ENCODE measurements at places on chromosomes 4 and X.

DNA sequence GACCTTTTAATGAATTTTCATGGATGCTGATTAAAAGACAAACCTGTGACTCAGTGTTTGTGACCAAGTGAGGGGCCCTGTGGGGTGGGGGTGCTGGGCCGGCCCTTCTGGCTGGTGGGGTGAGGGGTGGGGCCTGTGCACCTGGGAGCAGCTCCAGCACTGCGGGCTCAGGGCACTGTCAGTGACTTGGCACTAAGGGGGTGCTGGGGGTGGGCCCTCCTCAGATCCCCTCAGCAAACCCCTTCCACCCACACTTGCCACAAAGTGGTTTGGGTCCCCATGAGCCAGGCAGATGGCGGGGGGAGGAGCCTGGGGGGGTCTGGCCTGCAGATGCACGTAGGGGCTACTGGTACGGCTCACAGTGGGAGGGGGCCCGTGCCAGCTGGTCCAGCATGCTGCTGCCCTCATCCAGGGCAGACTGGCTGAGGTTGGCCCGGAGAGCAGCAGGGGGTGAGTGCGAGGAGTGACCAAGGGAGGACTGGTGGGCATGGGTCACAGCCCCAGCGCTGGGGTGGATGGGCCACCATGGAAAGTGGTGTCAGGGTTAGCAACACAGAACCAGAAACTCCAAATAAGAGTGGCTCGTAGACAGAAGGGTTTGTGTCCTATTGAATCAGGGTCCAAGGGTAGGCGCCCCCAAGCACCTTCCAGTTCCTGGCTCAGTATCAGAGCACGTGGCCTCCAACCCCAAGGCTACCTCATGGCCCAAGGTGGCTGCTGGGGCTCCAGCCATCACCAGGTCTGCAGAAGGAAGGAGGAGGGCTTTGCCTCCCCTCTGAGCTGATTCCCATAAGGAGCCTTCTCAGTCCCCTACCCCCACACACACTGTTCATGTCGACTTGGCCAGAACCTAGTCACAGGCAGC, 10.1 kb downstream of the NKX1-1 start:
- DNase-seq = no peak

DNA sequence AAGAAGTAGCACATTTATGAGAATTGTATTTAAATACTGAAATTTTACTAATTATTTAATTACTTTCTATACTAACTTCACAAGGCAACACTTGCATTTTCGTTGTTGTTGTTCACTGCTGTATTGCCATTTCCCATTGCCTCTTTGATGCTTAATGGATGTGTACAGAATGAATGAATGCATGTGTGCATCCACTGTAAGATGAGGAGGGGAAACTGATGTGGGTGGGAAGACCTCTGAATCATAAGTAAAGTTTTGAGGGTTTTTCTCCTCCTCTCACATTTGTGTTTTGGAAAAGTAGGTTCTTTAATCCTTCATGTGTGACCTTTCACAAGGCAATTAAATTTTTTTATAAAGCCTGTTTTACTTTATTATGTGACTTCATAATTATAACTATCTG, 46.8 kb downstream of the PDLIM5 start:
- DNase-seq = no peak

DNA sequence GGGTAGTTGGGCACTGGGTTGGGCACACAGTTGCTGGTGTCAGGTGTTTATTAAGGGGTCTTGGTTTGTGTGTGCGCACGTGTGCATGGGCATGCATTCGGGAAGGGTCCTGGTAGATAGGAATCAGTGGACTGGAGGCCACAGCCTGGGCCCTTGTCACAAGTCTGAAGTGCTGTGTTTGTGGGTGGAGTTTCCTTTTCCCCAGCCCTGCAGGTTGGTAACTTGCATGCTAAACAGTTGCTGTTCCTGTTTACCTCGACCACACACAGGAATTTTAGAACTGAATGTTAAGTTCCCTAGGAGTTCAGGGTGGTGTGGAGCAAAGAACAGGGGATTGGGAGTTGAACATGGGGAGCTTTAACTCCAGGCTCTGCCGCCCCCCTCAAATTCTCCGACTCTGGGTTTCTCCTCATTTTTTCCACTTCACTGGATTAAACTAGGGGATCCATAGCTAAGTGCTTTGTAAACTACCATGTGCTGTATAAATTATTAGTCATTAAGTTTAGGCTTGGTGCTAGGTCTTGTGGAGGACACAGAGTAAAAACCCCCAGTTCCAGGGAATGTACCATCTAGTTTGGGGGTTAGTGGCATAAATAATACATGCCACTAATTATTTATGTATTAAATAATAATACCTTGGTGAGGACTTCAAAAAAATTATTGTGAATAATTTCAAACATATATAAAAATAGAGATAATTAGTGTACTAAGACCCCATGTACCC, 49.0 kb downstream of the STARD8 start:
- no peak for DNase-seq

DNA sequence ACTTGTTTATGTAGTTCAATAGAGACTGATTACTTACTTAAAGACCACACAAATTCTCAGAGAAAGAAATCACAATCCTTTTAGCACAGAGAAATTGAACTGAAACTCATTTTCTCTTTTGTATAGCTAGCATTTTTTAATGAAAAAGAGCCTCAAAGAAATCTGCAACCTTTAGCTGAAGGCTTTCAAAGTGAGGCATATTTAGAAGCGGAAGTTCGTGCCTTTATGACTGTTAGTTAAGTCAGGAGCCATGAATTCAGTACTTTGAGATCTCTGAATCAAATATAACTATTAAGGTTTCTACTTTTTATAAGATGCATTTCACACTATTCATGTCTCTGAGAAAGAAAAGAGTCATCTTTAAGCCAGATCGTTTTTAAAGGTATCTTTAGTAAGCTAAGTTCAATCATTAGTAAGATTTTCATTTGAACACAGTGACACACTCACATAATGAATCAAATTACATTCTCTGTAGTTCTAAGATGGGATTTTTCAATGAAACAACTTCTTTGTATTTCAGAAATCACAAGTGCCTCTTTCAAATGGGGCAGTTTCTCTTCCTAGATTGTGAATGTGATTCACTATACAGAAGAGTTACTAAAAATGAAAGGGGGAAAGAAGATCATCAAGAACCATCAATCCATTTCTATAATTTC, 61.4 kb downstream of the SMARCA1 start:
- no peak for DNase-seq

DNA sequence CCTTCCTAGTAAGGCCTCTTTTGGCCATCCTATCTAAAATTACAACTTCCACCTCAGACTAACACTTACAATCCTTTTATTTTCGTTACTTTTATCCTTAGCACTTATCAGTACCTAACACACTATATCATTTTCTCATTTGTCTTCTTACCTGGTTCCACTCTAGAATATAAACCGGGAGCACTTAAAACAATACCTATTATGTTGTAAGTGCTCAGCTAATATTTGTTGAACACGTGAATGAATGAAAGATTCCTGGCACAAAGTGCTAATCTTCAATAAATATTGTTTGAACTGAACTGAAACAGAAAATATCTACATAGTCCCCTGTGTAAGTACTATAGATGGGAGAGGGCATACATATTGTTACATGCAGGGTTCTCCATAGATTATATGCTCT, 14.4 kb downstream of the MGARP start:
- peak; percentile 8 for DNase-seq

DNA sequence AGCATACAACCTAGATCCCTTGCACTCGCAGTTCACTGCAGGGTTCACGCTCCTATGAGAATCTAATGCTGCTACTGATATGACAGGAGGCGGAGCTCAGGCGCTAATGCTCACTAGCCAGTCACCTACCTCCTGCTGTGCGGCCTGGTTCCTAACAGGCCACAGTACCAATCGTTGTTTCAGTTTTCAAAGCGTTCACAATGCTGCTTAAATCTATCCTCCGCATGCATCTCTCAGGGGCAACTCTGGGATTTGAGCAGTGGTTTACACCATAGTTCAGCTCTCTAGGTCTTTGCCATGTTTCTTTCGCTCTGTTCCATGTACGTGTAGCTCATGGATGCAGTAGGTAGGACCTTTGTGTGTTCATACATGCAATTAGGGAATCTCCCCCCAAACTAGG, 47.2 kb downstream of the CLOCK start:
- DNase-seq = no peak

DNA sequence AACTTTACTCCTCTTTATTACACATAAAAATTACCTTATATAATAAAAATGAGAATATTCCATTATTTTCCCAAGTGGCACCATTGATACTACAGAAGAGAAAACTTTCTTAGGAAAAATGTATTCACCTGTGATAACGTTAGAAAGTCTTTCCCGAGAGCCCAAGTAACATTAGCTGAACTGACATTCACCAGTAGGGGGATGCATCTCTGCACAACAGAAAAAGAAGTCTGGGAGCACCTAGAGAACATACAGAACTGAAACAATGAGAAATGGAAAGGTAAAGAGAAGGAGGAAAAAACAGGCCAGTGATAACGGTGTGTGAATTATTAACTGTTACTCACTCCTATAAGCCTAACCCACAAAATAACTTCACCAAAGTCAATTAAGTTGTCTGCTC, 423.3 kb downstream of the CENPC start:
- DNase-seq = peak; percentile 5

DNA sequence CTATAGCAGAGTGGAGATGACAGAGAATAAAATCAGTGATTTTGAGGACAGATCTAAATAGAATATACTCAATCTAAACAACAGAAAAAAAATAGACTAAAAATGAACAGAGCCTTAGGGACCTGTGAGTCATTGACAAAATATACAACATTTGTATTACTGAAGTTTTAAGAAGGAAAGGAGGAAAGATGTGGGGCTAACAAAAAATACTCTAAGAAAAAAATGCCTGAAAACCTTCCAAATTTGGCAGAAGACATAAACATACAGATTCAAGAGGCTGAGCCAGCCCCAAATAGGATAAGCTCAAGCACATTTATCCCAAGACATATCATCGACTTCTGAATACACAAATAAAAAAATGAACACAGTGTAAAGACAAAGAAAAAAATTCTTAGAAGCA, 123.6 kb upstream of the INTU start:
- DNase-seq = no peak

DNA sequence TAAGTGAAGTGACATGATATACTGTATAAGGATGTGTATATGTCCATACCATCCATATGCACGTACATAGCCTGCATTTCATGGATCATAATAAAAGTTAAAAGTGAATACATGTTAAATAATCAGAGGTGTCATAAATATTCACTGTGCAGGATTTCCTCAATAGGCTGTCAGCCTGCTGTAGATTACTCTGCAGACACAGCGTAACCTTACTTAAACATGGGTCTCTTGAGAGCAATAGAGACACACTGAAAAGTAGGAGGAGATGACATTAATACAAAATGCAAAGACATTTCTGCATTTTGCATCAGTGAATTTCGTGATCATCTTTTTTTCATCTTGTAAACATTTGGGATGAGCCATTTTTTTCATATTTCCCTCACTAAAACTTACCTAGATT, 955.2 kb upstream of the DIAPH2 start:
- no peak for DNase-seq

DNA sequence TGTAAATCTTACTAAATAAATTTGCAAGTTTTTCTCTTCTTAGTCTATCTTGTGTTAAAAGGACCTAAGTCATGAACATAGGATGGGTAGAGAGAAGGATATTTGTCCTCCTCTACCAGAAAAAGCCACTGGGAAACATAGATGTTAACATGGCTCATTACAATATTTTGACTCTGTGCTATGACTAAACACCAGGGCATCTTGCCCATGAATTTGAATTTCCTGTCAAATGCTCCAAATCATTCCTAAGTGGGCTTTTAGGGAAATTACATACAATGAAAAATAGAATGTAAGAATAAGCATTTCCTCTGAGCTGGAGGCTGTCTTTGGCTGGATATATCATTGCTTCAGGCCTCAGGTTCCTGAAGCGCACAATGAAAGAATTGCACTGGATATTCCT, 39.1 kb downstream of the ANOS1 start:
- no peak for DNase-seq

DNA sequence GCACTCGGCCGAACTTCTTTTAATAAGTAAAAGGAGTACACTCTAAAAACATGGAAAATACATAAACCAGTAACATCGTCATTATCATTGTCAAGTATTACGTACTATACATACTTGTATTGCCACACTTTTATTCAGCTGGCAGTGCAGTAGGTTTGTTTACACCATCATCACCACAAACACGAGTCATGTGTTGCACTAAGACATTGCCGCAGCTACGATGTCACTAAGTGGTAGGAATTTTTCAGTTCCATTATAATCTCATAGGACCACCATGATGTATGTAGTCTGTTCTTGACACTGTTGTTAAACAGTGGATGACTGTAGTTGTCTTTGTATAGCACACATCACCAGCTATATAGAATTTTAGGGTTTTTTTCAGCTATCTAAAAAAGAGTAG, 48.0 kb upstream of the TMEM131L start:
- DNase-seq = no peak

- no peak for DNase-seq
Observed at GRCh38 chr4:154503598-154503997, 12.0 kb upstream of the DCHS2 start.

- DNase-seq = no peak
Observed at GRCh38 chr4:146522869-146523205, 1.1 kb upstream of the SLC10A7 start.
